ENCODE measurements at places on chromosomes 2 and 18.

DNA sequence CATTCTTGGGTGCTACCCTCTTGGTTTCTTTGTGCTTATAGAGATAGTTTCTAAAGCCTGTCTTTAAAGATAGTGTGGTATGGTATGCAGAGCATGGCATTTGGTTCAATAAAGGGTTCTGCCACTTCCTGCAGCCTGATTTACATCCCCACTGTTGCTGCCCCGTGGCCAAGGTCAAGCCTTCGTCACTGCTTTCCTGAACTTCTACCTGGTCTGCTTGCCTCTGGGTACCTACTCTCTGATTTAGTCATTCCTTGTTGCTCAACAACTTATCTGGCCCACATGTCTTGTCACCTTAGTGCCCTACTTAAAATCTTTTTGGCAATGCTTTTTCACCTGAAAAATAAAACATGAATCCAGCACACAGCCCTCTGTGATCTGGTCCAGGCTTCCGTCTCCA is 352.9 kb downstream of the LPIN1 start:
- no peak for DNase-seq

DNA sequence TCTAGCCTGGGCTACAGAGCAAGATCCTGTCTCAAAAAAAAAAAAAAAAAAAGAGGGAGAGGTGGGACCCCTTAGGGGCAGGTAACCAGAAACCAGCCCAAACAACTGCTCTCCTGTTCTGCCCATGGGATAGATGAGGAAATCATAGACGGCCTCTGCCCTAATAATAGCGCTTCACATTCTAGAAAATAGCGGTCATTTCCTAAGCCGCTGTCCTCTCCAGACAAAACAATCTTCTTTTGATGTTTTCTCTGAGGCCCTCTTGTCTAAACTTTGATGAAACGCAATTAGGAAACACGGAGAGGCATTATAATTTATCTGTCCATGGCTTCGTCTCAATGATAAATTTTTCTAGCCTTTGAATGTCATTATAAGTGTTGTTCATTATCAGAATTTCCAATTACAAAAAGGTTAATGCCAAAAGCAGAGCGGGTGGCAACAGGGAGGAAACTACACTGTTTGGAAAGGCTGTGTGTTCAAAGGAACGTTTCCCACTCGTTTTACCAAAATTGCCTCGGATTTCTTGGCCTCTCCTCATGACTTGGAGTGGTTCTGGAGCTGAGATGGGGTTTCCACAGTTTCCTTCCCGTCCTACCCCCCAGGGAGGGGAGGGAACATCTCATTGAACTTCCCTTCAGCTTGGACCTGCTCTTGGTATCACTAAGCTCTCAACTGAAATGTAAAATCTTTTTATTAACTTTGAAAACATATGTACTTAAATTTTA is 151.6 kb upstream of the ZNF236 start:
- no peak for DNase-seq

DNA sequence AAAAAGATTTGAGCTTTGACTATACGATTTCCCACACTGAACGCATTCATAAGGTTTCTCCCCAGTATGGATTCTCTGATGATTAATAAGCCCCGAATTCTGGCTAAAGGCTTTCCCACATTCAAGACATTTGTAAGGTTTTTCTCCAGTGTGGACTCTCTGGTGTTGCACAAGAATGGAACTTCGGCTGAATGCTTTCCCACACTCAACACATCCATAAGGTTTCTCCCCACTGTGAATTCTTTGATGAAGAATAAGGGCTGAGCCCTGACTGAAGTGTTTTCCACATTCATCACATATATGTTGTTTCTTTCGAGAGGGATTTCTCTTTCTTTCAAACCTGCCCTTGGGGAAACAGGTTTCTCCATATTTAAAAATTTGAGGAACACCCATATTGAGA is 6.9 kb downstream of the ZNF24 start:
- DNase-seq, result no peak

- no peak for DNase-seq
These were observed 132.7 kb downstream of the PTGR3 start for GRCh38 chr18:75076286-75076685.

- no peak for DNase-seq
These were observed 180.1 kb downstream of the RDH14 start for GRCh38 chr2:18380321-18380720.

DNA sequence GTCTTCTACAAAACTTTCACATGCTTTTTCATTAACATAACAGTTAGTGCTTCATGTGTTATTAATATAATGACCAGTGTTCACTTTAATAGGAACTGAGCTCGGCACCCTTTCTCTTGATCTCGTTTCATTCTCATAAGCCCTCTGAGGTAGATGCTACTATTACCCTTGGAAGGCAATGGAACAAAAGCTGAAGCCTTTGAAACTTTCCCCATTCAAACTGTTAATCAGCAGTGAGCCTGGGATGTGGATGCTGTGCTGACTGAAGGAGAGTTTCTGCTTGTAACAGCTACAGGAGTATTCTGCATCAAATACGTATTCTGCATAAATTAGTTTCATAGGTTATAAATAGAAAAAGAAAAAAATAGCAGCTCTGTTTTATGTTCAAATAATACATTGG is 904.0 kb upstream of the CDH2 start:
- DNase-seq, result no peak

All from NCI-H2081 treated with DMSO at 0.1 percent for 48 hours (cell line).